ENCODE measurements at places on chromosomes 12 and 14.

- no peak for DNase-seq
Measured at GRCh38 chr14:49586673-49587460, 687 bp upstream of the RPS29 start.

GRCh38 chr12:6927379-6928021, at the start of gene ATN1:
Gene ATN1 (plus strand): TSS chr12:6927959. CDS start chr12:6934002, 6,043 bp downstream.
- DNase-seq = peak; percentile 66

- no peak for DNase-seq
Measured at GRCh38 chr12:121467638-121468498, 68.0 kb downstream of the RNF34 start.

- no peak for DNase-seq
Measured at GRCh38 chr12:118418385-118419057, 42.2 kb downstream of the SUDS3 start.

GRCh38 chr12:108121728-108122471, 7.2 kb upstream of the WSCD2 start:
- no peak for DNase-seq
